ENCODE measurements at places on chromosomes 3 and 15.

GRCh38 chr3:117435506-117435905, 725.9 kb downstream of the TUSC7 start:
- DNase-seq: no peak

- DNase-seq: no peak
Observed at GRCh38 chr3:158710601-158711000, 21.7 kb downstream of the RARRES1 start.

DNA sequence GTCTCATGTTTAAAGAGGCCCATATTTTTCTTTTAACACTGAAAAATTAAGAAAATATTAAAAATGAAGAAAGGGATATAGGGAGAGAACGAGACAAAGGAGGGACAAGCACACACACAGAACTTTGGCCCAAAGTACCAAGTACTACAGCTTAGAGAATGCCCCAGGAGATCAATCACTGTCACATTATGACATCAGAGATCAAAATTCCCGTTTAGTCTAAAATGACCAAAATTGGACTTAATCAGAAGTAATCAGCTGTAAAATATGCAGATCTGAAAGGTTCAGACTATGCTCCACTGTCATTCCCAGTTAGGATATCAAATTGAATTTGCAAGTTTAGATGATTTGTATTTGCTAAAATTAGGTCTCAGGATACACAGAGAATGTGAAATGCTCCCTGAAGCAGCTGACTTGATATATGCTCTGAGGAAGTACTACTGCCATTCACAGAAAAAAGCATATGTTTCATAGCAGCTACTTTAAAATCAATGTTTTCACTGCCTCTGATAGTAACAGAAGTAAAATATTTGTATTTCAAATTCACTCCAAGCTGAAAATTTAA, 123.0 kb downstream of the PEAK1 start:
- DNase-seq: no peak

GRCh38 chr15:80816936-80817335, 37.8 kb downstream of the CEMIP start:
- DNase-seq: no peak

GRCh38 chr15:82263350-82263749, 732 bp downstream of the SAXO2 start:
- peak; percentile 37 for DNase-seq

DNA sequence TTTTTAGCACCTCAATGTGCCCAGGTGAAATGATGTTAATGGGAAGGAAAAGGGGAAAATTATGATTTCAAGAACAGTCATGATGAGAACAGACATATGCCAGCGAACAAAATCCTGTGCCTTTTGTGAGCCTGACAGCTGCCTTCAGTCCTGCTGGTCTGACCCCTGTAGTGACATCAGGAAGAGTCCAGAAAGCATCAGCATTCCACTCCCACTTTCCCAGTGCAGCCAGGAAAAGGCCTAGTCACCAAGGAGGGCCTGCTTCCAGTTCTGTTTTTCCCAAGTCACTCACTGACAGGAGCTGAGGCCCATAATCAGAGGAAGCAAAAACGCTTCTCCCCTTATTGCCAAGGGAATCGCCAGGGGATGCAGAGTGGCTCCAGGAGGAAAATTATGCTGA, 218.4 kb downstream of the ABHD5 start:
- DNase-seq: no peak

- no peak for DNase-seq
Observed at GRCh38 chr3:2837910-2838309, 272.3 kb downstream of the IL5RA start.

DNA sequence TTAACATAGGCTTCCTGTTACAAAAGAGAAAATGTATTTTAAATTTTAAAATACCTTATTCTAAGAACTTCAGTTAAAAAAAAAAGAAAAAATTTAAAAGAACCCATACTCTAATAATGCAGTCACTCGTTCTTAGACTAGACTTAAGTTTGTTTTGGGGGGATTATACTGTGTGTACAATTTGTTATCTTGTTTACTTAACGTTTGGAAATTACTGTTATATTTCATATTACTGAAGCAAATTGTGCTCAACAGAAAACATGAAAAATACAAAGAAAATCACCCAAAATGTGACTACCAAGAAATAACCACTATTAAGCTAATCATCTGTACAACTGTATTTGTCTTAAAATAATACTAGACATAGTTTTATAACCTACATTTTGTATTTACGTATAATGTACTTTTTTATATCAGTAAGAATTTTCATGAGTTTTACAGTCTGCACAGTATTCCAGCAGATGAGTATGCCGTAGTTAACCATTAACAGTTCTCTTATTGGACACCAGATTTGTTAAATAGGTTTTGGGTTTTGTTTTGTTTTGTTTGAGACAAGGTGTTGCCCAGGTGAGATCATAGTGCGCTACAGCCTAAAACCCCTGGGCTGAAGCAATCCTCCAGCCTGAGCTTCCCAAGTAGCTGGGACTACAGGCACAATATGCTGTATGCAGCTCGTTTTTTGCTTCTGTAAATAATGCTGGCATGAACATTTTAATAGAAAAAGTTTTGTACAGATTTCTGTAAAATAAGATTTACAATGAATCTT, 88.8 kb upstream of the CHD2 start:
- DNase-seq: no peak

GRCh38 chr3:150495563-150496168, 50.6 kb downstream of the SERP1 start:
- DNase-seq: no peak

DNA sequence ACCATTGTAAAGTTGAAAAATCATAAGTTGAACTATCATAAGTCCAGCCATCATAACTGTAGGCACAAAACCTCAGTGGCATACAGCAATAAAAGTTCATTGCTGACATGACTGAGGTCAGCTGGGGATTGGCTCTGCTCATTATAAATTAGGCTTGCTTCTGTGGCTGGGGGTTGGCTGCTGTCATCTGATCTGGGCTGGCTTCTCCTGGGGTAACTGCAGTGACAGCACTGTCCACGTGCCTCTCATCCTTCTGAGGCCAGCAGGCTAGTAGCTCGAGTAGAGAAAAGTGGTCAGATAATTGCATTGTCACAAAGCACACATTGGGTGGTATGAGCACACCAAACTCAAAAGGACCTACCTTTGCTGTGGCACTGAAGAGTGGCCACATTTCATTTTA, 31.3 kb downstream of the CMTM7 start:
- DNase-seq: no peak

GRCh38 chr3:123914829-123915228, 30.7 kb upstream of the MYLK start:
- DNase-seq: no peak

- no peak for DNase-seq
Observed at GRCh38 chr15:61367953-61368352, 138.9 kb upstream of the RORA start.

DNA sequence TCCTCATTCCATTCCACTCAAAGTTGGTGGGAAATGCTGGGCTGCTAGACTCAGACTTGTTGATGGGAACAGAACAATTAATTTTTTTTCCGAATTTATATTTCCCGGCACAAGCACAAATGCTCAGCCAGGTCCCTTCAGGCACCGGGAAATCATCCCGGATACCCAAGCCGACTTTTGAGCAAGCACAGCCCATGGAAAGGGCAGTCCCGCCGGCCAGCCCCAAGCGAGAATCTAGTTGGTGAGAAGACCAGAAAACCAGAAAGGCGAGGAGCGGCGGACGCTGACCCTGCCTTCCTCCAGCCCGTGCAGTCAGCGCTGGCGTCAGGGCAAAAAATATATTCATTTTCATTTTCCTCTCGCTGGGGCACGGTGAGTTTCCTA, 763 bp upstream of the ZIC4 start:
- DNase-seq: no peak

DNA sequence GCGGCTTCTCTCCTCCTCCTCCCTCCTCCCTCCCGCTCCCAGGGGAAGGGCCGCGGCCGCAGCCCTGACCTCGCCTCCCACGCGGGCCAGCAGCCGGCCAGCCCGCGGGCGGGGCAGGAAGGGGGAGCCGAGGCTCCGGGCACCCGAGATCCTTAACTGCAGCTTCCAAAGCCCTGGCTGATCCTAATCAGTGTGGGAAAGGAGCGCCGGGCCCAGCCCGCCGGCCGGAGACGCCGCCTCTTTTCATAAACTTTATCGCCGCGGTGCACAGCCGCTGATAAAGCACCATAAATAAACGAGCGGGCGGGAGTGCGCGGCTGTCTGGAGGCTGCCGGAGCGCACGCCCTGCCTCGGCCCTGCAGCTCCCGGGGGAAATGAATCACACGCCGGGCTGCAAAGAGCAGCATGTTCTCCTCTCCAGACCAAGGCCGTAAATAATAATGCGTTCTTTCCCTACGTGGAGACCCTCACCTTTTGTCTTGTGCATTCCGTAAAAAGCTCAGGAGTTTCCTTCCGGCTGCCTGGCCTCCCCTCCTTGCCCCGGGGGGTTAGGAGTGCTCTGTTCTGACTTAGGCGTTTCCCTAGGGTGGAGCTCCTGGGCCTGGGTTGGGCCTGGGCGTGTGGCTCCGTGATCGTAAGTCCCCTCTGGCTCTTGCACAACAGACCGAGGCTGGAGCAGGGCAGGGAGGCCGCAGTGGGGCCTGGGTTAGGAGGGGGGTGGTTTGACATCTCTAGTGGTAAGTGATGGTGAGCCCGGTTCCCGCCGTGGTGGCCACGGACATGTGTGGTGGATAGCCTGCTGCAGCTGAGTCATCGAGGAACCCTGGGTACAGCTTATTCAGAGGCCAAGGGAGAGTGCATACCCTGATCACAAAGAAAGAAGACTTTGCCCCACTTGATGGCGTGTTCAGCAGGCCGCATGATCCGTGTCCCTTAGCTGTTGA, 132.6 kb upstream of the HES1 start:
- DNase-seq: peak; percentile 70

DNA sequence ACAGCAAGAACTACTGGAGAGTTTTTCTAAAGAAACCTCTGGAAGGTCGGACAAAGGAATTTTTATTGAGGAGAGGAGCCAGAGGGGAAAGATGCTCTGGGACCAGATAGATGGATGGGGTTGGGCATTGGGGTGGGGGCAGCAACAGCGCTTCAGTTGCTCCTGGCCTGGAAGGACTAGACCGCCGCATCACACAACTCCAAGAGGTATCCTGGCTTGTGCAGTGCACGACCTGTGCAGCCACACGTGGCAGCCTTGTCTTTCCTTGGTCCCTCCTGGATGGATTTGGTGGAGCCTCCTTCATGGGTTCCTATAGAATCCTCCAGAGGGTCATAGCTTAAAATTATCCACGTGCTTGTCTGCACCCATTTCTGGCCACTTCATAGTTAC, 23.0 kb downstream of the MAGEF1 start:
- DNase-seq: no peak

DNA sequence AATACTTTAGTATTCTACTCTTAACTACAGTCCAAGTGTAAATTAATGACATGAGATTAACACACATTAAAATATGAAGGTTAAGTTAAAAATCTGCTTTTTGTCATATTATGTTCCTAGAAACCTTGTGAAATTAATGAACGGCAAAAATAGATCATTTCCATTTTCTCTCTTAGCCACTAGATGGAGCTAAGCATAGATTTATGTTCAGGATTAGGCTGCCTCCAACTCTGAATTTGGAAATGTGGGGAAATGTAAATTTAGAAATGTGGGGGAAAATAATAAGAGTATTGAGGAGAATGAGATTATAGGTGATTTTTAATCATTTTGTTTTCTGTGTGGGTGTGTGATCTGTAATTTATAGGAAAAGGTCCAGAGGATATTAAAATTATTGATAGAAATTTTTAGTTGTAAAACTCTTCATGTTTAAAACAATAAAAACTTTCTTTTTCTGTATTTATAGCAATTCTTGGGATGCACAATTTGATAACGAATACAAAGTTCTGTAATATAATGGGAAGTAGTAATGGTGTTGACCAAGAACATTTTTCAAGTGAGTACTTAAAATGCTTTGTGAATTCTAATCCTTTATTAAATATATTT, 59.2 kb downstream of the TMOD3 start:
- DNase-seq: no peak

GRCh38 chr15:74345051-74345450, 22.4 kb downstream of the CYP11A1 start:
- no peak for DNase-seq

DNA sequence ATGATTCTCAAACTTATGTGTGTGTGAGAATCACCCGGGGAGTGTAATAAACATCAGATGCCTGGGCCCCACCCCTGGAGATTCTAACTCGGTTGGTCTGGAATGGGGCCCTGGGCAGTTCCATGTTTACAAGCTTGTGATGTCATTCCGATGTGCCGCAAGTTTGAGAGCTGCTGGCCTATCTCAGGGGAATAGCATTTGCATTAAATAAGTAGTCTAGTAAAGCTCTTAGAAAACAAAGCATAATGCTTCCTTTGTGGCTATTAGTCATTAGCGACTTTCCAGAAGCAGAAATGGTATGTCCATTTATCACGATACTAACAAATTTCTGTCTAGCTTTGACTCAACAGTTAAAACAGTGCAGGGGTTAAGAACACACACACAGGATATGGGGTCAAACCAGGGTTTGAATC, 20.9 kb downstream of the PGBD4 start:
- DNase-seq: no peak

DNA sequence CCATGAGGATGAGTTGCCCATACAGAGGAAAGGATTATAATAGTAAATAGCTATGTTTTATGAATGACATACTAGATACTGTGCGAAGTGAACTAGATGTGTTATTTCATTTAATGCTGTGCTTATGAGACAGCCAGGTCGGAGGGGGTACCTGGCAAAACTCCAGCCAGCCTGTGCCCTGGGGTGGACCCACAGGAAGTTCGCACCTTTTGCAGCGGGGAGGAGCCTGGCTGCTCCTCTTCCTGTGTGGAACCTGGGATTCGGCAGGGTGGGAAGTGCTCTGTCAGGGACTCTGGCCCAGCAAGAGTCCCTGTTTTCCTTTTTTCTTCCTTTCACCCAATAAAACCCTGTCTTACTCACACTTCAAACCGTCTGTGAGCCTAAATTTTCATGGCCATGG, 452.2 kb downstream of the IL5RA start:
- no peak for DNase-seq

- no peak for DNase-seq
Observed at GRCh38 chr3:193984876-193985275, 151.1 kb upstream of the HES1 start.

DNA sequence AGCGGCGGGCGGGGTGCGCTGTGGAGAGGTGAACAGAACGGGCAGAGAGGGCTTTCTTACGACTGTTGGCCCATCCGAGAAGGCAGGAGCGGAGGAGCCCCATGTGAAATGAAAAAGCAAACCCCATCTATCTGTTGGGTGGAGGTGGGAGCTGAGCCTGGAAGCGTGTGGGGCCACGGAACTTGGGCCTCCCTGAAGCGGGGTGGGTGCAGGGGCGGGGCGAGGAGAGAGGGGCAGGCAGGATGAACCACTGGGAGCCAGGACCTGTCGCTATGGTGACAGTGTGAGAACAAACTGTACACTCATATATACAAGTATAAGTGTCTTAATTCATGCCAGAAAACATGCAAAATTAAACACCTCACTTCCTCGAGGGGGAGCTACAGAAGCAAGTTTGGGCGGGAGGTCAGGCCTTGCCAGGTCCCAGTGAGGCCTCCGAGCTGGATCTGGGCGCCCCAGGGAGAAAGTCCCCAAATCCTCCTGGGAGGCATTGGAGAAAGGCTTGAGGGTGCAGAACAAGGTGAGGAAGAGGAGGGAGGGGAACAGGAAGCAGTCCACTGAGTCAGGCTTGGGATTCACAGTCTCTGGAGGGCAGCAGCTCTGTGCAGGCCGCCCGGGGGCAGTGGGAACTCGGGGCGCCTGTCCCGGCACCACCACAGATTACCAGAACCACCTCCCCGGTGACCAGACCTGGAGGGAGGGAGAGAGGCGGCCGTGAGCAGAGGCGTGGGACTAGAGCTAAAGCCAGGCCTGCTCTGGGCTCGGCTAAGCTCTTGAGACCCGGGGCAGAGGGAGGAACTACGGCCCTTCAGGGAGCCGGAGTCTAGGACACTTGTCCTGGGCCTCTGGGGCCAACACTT, 34.8 kb downstream of the RBPMS2 start:
- DNase-seq: no peak
